ENCODE measurements at places on chromosomes 4 and X. TPM values are rescaled to one million over a fixed set of nuclear protein-coding genes. Genes with fewer than 3 reads are reported as not detected.
A peak's percentile ranks its signal among the peaks of the same experiment; 100 is the strongest.

- H3K4me1 ChIP-seq: no peaks in the 10 kb centered on the region
- H3K27ac ChIP-seq: no peak overlapping the region
- DNase-seq: no peak
- H3K36me3 ChIP-seq: no peaks in the 10 kb centered on the region
- no peak overlapping the region for H3K4me3 ChIP-seq
Observed at GRCh38 chr4:23819041-23819511, 70.8 kb downstream of the PPARGC1A start.

GLOD5 gene
- polyA plus RNA-seq: not detected

DNA sequence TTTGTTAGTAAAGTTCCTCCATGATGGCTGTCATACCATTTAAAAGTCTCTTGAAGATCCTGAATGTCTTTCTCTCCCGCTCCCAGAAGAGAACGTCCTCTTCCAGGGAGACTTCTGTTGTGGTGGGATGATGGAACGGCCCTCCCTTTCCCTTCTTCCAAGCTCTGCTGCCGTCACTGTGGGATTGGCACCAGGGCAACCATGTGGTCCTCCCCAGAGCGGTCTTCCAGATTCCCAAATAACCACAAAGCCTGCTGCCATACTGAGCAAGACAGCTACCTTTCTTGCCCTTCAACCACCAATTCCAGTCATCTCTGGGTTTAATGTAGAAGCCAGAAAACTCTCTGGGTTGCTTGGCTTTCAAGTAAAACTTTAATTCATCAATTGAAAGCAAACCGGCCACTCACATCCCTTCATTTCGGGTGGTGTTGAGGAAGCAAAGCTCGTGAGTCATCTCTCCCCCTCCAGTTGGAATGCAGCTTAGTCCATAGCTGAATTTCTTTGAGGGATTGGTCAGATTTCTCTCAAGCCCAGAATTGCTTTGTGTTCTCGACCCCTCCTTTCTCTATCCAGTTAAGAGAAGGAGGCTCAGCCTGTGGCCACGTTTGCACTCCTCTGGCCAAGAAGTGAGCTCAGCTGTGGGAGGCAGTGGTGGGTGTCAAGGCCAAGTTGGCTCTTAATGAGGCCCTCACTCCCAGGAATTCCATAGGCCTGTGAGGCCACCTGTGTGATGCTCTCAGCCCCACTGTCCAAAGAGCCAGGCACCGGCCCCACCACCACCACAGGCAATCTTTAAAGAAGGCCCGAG lies 36.9 kb downstream of the FHDC1 start:
- no peak for DNase-seq
- H3K27ac ChIP-seq: no peak overlapping the region

DNA sequence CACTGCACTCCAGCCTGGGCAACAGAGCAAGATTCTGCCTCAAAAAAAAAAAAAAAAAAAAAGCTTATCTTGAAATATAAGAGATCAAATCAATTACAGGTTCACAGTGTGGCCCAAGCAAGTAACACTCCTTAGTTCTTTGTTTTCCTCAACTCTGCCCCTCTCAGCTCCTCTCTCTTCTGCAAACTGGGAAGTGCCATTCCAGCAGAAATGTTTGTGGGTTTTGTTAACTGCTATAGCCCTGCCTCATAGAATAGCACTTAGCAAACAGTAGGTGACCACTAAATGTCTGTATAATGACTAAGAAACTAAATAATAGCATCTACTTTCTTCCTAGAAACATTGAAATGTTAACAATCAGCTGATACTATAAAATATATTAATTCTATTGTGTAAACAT lies 160.0 kb upstream of the NAP1L5 start:
- no peak overlapping the region for H3K4me3 ChIP-seq
- no peaks in the 10 kb centered on the region for H3K27me3 ChIP-seq
- no peak overlapping the region for H3K27ac ChIP-seq
- peaks cover 41% of the 10 kb centered on the region for H3K4me1 ChIP-seq
- DNase-seq: peak; percentile 10
- H3K36me3 ChIP-seq: no peaks in the 10 kb centered on the region
